ENCODE measurements at places on chromosomes 7 and 10. TPM values are rescaled to one million over a fixed set of nuclear protein-coding genes. Genes with fewer than 3 reads are reported as not detected.

GRCh38 chr7:50818324-50818723 is 35.6 kb upstream of the GRB10 start:
- DNase-seq, result no peak

ALDH18A1 gene
- 34.5 TPM for total RNA-seq

GRCh38 chr10:54131833-54132232 is 669.2 kb downstream of the PCDH15 start:
- no peak for DNase-seq

DNA sequence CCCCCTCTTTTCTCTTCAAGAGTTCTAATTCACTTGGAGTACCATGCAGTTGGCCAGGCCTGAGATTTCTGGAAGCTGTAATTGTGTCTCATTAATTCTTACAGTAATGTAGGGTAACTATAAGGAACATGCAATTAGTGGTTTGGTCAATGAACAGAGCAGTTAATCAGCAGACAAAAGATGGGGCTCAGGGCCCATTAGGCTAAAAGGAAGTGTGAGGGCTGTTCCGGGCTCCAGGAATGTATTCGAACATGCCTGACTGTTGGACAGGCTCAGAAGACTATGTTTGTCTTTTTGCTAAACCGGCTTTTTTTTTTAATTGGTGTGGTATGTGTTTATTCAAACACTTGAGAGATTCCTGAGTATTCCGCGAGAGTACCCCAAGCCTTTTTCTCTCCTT is 42.5 kb upstream of the FZD8 start:
- DNase-seq, result no peak

- DNase-seq, result no peak
Measured at GRCh38 chr10:87760195-87760905, 57.7 kb downstream of the ATAD1 start.

GRCh38 chr10:130000918-130001317 is 36.8 kb upstream of the EBF3 start:
- DNase-seq, result no peak

DNA sequence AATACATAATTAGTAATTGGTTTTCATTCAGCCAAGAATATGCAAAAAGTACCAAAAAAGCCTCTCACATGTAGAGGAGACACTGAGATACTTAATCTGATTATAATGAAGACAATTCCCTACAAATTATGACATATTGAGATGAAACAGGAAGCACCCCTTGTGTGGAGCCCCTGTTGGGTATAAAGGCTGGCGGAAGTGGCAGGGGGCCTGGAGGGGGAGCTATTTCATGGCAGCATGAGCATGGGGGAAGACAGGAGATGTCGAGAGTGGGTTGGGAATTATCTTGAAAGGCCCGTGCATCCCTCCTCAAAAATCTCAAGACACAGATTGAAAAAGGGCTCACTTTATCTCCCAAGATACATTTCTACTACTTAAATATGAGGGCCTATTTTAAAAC is 96.9 kb downstream of the PIP4K2A start:
- no peak for DNase-seq

SMO gene
- 36.9 TPM for total RNA-seq

DNA sequence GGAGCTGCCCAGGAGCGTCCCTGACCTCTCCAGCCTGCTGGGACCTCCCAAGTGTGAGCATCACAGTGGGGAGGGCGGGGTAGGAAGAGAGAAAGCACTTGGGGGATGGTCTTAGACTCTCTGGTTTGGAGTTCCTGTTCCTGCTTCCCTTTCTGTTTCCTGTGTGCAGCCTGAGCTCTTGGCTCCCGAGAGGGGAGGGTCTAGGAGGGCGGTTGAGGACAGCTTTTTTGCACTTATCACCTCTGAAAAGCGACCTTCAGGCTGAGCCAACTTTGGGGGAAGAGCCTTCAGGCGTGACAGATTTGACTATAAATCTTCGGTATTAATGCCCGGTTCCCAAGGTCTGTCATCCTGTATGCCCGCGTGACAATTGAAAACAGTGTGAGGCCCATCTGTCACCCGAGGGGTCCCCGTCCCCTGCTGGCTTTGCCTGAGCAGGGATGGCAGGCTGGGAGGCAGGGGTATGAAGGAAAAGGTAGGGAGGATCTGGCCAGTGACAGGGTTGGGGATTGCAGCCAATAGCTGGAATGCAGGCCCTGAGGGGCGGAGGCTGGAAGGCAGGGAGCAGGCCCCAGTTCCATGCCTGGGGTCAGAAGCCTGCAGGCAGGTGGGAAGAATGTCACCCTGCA is 78.6 kb downstream of the CDH23 start:
- DNase-seq, result peak; percentile 58

DNA sequence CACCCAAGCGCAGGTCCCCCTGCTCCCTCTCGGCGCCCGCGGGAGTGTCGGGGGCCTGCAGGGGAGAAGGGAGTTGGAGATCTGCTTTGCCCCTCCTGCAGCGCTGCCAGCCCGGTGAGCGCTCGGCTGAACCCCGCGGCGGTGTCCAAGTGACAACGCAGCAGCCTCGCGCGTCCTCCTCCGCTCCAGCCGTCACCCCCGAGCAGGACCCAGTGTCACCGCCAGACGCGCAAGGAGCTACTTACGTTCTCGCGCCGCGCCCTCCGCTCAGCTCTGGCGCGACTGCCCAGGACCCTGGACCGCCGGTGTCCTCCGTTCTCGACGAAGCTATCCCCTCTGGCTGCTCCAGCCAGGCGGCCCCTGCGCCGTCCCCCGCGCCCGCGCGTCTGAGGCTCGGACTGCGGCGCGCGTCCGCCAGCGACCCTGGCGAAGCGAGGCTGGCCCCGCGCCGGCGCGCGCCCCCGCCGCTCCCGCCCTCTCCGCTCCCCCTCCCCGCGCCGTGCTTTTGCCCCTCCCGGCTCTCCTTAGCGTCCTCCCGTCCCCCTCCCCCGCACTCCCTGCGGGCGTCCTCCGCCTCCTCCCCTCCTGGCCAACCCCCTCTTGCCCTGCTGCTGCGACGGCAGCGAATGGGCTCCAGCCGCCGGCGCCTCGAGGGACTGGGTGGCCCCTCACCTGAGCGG is at the start of gene NRCAM:
NRCAM (minus strand) TSS at position 439 of the 680 bp plus-strand sequence. CDS start 216,372 bp downstream, outside the sequence.
- peak; percentile 41 for DNase-seq

- no peak for DNase-seq
Measured at GRCh38 chr7:129630341-129630740, 18.8 kb downstream of the NRF1 start.

GRCh38 chr7:111011520-111011919 is 79.4 kb upstream of the LRRN3 start:
- DNase-seq, result no peak

HTRA1 gene
- total RNA-seq, result 259 TPM

- DNase-seq, result no peak
Measured at GRCh38 chr7:154433632-154434598, 381.7 kb downstream of the DPP6 start.

DNA sequence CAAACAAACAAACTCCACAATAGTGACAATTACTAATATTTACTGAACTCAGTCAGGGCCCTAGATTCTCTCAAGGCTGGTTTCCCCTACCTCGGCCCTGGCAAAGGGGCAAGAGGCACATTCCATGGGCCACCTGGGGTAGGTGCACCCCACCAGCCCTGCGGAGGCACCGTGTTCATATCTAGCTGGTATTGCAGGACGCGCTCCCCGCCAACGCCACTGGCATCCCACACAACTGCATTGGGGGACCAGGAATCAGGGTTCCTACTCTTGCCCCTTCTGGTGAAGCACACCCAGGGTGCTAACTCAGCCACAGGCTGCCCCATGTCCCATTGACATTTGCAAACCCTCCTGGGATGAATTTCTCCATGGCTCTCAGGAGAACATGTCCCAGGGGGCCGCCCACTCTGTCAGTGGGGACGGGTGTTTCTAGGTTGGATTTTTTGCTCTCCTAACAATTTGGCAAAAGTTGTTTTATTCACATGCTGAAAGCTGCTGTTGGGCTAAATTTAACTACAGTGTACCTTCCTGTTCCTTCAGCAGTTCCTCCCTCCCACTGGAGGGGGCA is 76.7 kb downstream of the ZRANB1 start:
- DNase-seq, result no peak

NYAP1 gene
- 10.1 TPM for total RNA-seq

EBLN1 gene
- total RNA-seq, result not detected

GRCh38 chr7:73865738-73866445 is 4.9 kb downstream of the TMEM270 start:
- peak; percentile 44 for DNase-seq

TNKS2 gene
- 37.3 TPM for total RNA-seq

JAKMIP3 gene
- 2.1 TPM for total RNA-seq

- DNase-seq, result no peak
Measured at GRCh38 chr7:47572094-47572445, 9.8 kb downstream of the TNS3 start.

- no peak for DNase-seq
Measured at GRCh38 chr10:49448924-49449323, 53.0 kb upstream of the DRGX start.

- no peak for DNase-seq
Measured at GRCh38 chr10:133236401-133237240, 1.0 kb upstream of the VENTX start.

DLX6 gene
- total RNA-seq, result 0.95 TPM

DNA sequence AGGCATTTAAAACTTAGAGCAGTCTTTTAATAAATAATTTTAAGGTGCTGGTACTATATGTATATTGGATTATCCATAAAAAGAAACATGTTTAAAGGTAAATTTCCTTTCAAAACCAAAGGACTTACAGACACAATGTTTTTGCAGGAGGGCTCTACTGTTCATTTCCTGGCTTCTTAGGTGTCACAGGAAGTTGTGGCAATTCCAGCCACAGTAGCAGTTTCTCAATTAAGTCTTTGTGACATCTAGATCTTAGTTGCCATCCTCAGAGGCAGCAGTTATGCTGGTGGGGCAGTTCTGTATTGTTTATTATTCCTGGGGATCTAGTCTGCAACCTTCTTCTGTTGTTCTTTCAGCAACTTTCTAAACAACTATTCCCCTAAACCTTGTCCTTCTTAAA is 460.1 kb downstream of the MAGI2 start:
- no peak for DNase-seq

EPHB4 gene
- 89.8 TPM for total RNA-seq

GRCh38 chr10:33817605-33818004 is 483.1 kb upstream of the NRP1 start:
- no peak for DNase-seq

CYP3A4 gene
- 1.7 TPM for total RNA-seq

DNA sequence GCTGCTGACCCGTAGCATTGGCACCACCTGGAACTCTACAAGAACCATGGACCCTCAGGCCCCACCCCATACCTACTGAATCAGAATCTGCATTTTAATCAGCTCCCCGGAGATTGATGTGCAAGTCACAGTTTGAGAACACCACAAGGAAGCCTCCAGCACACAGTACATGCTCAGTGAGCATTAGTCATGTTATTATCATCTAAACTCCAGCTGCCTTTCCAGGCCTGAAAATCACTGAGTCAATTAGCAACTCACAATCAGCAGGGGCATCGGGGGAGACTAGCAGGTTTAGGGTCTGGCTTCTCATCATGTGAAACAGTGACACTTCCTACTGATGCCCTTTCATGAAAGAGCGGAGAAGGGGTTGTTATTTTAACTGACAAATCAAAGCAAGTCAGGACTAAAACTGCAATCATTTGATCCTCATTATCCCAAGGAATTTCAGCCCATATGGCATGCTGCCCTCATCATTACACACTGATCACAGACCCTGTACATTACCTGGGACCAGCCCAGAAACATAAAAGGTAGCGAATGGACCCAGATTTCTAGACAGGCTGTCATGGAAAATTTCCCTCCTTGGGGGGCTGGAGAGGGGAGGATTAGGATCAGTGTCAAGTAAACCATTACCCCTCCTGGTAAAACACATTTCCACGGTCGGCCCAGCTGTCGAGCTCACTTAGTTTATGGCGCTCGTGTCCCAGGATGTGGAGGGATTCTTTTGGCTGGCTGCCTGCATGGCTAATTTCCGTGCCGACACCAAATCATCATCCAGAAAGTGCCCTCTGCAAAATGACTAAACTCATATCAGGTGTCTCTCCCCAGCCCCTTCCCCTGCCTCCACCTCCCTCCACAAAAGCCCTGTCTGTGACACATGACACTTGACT is 122.8 kb downstream of the PRLHR start:
- DNase-seq, result no peak

TFR2 gene
- total RNA-seq, result not detected

- DNase-seq, result no peak
Measured at GRCh38 chr10:5284311-5285057, 80.3 kb upstream of the UCN3 start.

DNA sequence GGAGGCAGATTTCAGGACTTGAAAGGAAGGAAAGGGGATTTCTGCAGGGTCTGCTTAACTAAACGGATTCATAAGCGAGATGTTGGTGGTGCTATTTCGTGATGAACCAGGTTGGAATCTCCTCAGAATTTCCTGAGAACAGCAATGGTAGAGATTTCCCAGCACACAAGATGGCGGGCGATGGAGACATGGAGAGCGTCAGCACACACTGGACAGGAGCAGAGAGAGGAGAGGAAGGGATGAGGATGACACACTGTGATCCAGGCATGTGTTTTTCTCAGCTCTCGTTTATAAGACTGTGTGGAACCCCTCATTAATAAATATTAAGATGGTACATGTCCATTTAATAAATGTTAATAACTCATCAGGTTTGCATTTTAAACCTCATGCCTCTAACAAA is 43.9 kb upstream of the LYZL1 start:
- DNase-seq, result no peak

LIPN gene
- not detected for total RNA-seq

GRCh38 chr7:76206633-76207032 is 4.9 kb downstream of the SRRM3 start:
- DNase-seq, result no peak

DDX21 gene
- 41.4 TPM for total RNA-seq

DNA sequence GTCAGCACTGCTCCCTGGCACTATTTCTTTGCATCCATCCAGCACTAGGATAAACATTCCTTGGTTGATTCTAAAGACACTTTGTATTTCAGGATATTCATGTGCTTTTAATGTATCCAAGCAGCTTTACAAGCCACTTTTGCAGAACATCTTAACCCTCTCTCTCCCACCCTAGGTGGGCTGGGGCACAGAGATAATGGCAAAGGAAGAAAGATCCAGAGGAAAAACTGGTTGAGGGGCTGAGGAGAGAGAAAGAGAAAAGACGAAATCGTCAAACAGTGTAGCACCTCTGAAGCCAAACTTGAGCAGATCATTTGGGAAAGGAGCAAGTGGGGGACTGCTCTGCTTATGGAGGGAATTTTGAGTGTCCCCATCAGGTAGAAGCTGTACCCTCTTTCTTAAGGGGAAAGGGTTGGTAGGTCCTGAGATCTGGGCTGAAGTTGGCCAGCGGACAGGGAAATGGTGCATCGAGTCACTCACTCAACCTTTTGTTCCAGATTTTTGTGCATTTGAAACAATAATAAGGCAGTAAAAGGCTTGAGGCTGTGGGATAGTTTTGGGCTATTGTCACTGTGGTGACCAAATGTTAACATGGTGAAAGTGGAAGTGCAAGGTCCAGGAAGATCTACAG is 4.2 kb upstream of the HOXA13 start:
- DNase-seq, result no peak

- no peak for DNase-seq
Measured at GRCh38 chr7:42350801-42351200, 113.8 kb upstream of the GLI3 start.

GIGYF1 gene
- total RNA-seq, result 93.0 TPM

CYP2C19 gene
- not detected for total RNA-seq

DNA sequence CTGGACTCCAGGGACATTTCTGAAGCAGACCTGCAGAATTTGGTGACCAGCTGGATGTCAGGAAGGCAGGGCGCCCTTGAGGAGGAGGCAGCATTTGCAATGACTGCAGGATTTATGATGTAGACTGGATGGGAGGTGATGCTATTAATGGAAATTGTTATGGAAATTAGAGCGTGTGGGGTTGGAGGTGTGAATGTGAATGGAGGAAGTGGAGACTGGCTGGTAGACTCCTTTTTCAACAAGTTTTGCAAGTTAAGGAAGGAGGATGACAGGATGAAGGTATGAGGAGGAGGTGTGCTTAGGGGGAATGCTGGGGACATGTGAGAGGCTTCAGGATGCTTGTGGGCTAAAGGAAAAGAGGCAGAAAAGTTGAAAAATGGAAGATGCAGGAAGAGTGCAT is 137.0 kb downstream of the TMEM178B start:
- DNase-seq, result no peak

SLC4A2 gene
- total RNA-seq, result 116 TPM
